ENCODE measurements at places on chromosomes 11 and 22.

DNA sequence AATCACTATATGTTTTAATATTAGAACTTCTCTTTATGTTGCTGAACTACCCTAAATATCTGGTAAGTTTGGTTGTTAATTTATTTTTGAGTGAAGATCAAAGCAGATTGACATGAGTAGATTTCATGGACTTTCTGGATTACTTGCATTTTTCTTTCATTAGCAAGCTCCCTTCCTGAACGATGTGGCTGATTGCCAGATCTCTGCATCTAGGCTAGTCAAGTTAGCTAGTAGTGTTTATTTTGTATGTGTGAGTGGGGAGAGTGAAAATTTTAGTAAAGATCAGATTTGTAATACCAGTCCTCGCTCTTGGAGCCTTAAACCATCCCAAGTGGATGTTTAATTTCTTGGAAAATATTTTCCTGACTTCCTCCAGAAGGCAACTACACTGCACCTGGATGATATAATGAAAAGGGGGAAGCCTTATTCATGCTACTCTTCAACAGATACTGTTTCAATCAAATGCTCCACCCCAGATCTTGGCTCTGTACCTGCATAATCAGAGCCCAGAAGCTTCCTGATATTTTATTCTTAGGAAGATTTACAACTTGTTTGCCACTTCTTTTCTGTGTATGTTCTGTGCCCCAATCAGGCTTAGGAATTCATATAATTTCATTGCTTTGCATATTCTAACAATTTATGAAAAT is 143.2 kb upstream of the GRIA4 start:
- DNase-seq: no peak

- DNase-seq: no peak
These were observed 533.3 kb downstream of the OPCML start for GRCh38 chr11:132999031-132999430.

- DNase-seq: no peak
These were observed 54.4 kb upstream of the CADM1 start for GRCh38 chr11:115558635-115559034.

- peak; percentile 26 for DNase-seq
These were observed 38.2 kb downstream of the BRD1 start for GRCh38 chr22:49789289-49790141.

DNA sequence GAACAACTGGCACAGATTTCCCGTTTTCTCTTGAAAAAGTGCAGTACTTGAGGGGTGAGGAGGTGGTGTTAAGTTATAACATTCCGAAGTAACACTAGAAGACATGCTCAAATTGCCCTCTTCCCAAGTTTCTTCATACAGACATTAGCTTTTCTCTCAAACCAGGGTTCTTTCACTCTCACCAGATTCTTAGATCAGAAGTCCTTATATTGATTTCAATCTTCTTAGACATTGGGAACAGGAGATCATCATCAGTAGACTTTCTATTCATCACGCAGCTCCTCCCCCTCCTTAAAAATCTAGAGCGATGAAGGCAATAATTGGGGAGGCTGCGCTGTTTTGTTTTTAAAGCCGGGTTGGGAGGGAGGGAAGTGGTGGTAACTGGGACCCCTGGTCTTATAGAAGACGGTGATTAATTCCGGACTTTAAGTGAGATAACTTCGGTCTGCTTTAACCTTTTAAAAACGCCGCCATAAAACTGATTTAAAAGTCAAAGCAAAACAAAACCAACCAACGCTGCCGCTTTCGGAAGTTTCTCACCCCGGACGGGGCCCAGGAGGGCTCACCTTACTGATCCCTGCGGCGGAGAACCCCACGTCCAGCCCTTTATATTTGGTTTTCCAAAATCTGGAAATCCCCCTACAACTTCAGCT is 665 bp downstream of the USP28 start:
- DNase-seq: no peak

DNA sequence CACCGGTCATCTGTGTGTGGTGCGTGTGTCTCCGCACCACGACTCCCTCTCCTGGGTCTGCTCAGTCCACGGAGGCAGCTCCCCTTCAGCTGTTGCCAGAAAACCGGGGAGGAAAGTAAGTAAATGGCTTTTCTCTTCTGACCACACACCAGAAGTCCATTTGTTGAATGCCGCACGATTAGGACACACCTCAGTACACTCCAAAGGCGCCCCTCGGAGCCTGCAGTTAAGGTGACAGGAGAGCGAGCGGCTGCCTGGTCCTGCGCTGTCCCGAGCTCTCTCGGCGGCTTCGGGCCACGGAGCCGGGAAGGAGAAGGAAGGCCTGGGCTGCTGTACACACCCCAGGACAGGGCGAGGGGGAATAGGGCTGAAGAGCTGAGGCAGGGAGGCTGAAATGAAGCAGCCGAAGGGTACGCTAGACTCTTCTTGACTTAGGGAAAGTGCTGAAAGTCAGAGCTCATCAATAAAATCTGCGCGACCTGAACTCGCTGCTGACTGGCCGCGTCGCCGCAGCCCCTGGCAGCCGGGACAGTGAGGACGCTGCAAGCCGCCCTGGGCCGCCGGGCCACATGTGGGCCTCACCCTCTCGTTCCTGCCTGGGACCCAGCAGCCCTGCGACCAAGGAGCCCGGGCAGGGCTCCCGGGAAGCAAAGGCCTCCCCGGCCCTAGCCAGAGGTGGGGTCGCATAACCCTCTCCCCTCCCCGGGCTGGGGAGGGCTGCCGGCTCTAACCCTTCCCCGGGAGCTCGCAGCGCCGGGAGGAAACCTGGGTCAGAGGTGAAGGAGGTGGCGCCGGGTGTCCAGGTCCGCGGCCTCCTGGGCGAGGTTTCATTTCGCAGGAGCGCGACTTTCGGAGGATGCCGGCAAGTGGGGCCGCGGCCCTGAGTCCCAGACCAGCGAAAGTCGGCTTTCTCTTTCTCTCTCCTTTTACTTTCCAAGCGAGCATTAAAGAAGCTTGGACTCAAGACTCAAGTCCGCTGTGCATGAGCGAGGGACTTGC is 1.6 kb upstream of the PAX6 start:
- DNase-seq: no peak

DNA sequence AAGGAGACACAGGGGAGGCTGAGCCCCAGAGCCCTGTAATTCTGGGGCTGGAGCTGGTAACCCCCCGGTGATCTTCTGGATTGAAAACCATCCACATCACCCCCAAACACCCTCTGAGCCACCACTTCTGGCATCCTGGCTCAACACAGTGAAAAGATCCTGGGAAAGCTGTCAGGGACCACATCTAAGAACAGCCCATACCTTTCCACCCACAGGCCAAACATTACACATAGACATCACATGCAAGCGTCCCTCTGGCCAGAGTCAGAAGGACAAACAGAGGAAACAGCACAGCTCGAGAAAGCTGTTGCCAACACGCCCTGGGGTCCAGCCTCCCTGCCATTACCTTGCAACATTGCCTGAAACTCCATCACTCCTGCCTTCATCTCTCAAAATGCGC is 469.5 kb downstream of the SOX6 start:
- DNase-seq: no peak

GRCh38 chr22:25844601-25845000 is 102.6 kb downstream of the MYO18B start:
- no peak for DNase-seq

DNA sequence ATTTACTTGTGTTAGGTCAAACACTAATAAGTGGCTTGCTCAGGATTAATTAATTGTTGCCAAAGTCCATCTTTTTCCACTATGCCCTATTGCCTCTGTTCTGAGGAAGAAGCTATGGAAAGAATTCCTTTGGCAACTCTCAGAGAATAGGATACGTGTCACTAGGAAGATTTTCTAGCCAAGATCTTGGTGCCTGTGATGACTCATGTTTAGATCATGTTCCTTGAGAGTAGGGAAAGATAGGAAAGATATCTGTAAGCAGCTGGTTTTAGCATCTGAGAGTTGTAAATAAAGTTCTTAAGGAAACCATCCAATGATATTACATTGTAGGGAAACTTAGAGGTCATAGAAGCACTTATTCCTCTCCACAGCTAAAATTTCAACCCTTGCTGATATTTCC is 15.7 kb downstream of the SLN start:
- no peak for DNase-seq

- no peak for DNase-seq
These were observed 13.2 kb upstream of the SHANK2 start for GRCh38 chr11:71265559-71266092.

DNA sequence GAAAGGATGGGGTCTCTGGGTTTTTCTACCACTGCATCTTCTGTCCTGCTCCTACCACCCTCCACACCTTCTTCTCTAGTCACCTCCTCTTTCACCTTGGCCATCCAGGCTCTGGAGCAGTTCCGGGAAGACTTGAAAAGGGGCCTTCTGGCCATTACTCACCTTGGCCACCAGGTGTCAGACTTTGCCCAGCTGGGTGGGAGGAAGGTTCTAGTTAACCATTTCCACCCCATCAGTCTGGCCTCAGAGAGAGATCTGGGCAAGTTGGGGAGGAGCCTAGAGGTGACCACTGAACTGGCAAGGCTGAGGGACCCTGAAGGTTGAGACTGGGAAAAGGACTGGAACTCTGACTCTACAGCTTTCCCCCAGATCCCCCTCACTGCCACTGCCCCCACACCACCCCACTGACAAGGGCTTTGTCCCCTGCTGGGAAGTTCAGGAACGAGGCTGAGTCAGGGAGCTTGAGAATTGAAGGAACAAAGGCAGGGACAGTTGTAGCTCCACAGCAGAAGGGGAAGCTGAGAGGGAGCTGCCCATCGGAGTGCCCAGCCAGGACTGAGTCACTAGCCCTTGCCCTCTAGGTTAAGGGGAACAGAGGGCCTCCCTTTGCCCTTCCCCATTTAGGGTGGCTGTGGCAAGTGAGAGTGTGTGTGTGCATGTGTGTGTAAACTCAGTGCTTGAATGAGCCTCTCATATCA is 3.7 kb upstream of the POLD4 start:
- DNase-seq: peak; percentile 77

DNA sequence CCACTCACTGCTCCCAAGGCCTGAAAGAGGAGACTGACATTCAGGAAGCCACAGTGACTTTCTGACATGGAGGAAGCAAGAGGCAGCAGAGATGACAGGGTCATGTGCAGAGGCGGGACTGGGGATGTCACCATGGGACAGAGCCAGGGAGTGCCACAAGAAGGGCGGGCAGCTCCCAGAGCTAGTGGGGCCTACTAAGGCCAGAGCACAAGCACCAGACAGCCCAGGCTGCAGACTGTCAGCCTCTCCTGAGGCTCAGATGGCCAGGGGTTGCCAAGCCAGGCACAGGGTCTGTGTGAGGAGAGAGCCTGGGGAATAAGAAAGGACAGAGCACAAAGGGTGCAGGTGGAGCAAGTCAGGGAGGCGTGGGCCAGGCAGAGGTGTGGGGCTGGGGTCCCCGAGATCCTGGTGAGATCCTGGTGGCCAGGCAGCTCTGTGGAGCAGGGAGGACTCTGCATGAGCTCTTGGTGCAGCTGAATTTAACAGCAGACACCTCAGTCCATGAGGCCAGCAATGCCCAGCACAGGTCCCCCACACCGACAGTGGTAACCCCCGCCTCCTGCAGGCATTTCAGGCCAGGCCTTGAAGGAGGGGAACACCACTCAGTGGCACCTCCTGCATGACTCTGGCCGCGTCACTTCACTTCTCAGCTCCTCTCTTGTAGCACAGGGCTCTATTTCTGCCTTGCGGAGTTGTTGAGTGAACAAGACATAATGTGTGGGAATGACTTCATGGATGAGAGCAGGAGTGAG is 52.3 kb downstream of the SGSM3 start:
- DNase-seq: no peak

DNA sequence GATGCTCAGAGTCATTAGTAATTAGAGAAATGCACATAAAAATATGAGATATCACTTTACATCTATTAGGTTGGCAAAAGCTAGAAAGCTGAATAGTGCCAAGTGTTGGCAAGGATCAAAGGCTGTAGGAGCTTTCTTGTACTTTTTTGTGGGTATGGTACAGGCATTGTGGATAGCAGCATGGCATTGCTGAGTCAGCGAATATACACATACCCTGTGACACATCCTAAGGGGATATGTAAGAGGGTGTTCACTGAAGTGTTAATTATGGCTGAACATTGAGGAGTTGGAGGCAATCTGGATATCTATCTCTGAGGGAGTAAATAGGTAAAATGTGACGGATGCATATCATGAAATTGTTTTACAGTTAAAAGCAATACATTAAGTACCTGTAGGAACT is 27.0 kb upstream of the IL18BP start:
- no peak for DNase-seq

DNA sequence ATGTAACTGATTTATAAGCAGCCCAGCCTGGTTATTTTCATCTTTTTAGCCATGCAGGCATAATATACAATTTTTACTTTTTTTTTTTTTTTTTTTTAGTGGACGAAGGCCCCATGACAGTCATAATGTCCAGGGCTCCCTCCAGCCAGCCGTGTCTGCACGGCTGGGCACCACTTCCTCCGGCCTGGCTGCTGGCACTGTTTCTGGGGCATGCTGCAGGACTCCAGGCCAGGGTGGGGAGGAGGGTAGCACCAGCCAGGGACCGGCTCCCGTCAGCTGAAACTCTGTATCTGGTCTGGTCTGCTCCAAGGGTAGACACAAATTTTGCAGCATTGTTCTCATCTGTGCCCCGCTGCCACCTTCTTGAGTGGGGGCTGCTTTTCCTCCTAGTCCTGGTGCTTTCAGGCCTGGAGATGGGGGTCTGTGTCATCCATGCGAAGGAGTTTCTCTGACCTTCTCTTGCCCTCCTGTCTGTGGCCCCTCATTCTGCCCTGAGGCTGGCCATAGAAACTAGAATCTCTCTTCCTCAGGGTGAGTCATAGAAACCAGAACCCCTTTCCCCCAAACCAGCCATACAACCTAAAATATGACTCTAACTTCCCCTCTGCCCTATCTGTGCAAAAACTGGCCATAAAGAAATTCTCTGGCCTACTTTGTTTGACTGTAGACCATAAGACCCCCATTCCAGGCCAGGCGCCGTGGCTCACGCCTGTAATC is 9.2 kb upstream of the RRP7A start:
- DNase-seq: no peak

- DNase-seq: no peak
These were observed 147.5 kb downstream of the ELP4 start for GRCh38 chr11:31657091-31657490.

DNA sequence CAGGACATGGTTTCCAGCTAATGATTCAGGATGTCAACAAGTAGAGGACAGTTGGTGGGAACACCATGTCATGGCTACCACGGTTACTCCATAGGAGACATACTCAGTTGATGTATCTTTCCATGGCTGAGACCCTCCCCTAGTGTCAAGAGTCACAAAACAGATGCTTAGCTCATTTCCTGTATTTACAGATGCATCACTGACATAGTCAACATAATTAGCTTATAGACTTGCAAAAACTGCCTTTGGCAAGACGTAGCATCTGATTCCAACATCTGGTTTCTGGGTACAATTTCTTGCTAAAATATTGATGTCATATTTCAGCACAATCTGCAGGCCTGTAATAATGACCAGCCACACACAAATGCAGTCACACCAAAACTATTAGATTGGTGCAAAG is 550.3 kb downstream of the FAM181B start:
- DNase-seq: no peak

DNA sequence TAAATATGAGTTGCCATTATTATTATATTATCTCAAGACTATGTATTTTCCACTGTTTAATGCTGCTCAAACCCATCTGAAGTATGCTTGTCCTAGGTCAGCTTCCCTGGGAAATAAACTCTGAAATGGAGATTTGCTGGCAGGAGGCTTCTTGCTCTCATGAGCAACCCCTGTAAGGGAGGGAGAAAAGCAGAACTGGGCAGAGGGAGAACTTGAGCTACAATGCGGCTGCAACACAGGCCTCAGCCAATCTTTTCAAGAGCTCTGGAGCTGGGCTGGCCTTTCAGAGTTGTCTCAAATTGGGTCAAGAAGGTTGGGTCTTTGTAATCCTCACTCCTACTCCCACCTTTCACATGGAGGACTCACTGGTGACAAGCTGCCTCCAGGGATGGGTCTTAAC is 412.6 kb downstream of the TENM4 start:
- DNase-seq: no peak

GRCh38 chr22:30582051-30582450 is 7.6 kb upstream of the GAL3ST1 start:
- no peak for DNase-seq

- no peak for DNase-seq
These were observed 59.3 kb downstream of the ENDOD1 start for GRCh38 chr11:95148938-95149337.
